ENCODE measurements at places on chromosomes 16 and 17. TPM values are rescaled to one million over a fixed set of nuclear protein-coding genes. Genes with fewer than 3 reads are reported as not detected.

DNA sequence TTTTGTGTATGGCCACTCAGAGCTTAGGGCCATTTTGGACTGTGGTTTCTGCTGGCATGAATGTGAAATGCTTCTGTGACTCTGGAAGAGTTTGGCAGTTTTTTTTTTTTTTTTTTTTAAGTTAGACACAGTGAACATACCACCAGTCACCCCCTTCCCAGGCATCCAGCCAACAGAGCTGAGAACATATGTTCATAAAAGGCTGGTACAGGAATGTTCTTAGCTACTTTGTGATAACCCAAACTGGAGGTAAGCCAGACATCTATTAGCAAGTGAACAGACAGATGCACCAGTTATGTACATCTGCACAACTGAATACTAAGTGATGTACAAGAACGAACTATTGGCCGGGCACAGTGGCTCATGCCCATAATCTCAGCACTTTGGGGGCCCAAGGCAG is 92.7 kb downstream of the ABCC1 start:
- peak; percentile 87 for DNase-seq

- no peak for DNase-seq
Observed at GRCh38 chr17:70375406-70375805, 206.1 kb downstream of the KCNJ2 start.

- no peak for DNase-seq
Observed at GRCh38 chr17:83034525-83034924, 44.9 kb upstream of the METRNL start.

DNA sequence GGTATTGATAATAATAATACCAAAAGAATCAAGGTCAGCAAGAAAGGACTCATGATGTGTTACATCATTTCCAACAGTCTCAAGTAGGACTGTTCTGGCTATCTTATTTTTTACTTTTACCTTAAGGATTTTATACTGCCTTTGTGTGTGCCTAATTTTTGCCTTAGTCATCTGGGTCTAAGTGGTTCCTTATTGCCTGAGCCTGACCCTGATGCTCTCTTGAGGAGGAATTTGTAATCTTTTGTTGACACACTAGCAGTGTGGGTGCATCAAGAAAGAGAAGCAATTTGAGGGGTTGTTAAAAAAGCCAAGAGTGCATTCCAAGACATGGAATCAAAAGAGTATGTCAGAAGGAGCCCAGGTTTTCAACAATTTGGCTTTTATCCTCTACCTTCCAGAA is 59.3 kb downstream of the TMEM100 start:
- DNase-seq: no peak

GRCh38 chr17:979212-979538 is 401 bp downstream of the NXN start:
- no peak for DNase-seq

C17orf50 gene
- not detected for total RNA-seq

TM4SF5 gene
- total RNA-seq: not detected
